Stimulated activated CD4-positive, alpha-beta T cell treated with anti-CD3 and anti-CD28 coated beads, Interleukin-15, amount 100 ng/mL, for 48 hours (primary cell): ENCODE measurements at places on chromosomes 3 and 15.
A peak's percentile ranks its signal among the peaks of the same experiment; 100 is the strongest.

GRCh38 chr3:4986175-4986781 lies 7.0 kb downstream of the BHLHE40 start:
- no peak for DNase-seq

GRCh38 chr3:197333901-197334639 lies 35.7 kb upstream of the DLG1 start:
- no peak for DNase-seq

DNA sequence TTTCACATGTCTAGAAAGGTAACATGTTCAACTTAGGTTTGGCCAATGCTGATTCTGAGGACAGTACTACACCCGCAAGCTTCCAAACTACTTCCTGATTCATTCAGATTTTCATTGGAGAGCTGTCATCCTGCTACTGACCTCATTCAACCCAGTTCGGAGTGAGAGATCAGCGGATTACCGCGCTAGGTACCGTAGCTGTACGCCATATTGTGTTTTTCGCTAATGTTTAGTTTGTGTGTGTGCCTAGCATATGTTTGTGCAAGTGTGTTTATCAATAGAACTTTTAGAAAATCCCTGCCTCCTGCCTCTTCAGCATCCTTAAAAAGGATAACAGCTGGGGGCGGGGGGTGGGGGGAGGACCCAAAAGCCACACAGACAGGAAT lies 1.1 kb downstream of the ZBTB20 start:
- peak; percentile 17 for DNase-seq

DNA sequence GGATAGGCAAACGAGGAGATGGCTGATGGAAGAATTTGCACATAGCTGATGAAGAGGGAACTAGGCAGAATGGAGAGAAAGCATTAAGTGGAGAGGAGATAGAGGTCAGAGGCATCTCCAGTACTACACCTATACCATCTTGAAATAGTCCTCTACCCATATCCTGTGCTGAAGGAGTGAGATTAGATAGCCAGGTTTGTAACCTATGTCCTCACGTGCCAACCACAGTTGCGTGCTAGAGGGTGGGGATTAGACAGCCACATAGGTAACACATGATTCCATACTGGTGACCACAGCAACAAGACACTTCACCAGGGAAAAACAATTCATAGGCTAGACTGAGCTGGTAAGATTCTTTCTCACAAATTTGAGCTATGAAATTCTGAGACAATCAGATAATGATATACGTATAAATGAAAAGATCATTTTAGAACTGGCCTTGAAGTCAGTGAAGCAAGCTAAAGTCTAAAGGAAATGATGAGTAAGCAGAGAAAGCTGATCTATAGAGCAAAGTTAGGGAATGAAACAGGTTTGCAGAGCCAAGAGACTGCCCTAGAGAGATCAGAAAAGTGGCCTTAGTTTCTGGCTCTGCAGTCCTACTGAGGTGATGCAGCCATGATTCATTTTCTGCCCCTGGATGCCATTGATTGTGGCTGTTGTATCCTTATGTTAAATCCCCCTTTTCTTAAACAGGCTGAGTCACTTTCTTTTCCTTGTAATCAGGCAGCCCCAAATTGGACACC lies 17.7 kb downstream of the MYNN start:
- DNase-seq: no peak

GRCh38 chr3:141426404-141427034 lies 58.2 kb downstream of the ZBTB38 start:
- no peak for DNase-seq

- DNase-seq: no peak
These were observed 28.6 kb downstream of the DAPK2 start for GRCh38 chr15:64017591-64018163.

GRCh38 chr15:93180128-93180527 lies 91.1 kb upstream of the RGMA start:
- no peak for DNase-seq

GRCh38 chr3:126432361-126433104 lies 37.8 kb downstream of the CFAP100 start:
- DNase-seq: no peak

DNA sequence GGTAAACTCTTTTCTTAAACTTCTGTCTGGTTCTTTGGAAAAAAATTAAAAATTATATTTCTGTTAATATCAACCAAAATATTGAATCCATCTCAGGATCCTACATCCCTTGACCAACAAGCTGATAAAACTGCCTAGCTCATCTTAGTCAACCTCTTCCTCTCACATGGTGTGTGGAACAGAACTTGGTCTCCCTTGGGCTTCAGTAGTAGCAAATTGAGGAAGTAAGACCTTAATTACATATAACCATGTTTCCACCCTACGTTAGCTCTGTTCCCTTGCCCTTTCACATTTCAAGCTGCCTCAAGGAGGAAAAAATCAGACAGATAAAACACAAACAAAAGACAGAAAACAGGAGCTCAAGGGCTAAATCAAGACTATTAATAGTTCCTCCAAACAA lies 116.4 kb downstream of the GREM1 start:
- no peak for DNase-seq

DNA sequence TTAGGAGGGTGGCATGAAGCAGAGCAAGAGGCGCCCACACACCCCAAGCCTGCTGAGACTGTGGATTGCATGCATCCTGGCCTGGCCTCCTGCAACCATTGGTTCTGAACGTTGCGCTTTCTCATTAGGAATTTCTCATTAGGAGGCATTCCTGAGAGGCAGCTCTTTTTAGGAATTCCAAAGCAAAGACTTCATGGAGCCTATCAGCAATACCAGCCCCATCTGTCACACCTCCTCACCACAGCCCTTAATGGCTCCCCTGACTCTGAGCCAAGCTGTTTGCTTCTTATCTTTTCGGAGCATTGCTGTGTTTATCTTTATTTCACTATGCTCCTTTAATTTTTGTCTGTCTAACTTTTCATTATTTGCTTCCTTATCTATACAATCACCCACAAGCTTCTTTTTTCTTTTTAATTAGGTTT lies 226.9 kb downstream of the CACNA2D3 start:
- no peak for DNase-seq

- DNase-seq: no peak
These were observed 20.3 kb upstream of the CYP11A1 start for GRCh38 chr15:74387621-74388362.

DNA sequence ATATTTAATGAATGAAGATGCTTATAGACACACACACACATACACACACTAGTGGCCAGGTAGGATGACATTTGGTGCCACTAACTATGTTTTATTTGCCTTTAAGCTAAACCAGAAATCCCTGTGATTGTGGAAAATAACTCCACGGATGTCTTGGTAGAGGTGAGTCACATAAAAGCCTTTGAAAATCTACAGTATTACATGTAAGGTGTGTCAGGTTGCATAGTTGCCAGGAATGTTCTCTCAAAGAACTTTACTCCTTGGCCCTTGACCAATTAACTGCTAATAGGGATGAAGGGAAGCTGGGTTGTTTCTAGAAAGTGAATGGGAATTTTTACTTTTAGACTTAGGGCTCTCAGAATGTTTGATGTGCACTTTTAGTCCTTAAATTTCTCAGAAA lies 9.9 kb downstream of the ZBED2 start:
- DNase-seq: no peak

- no peak for DNase-seq
These were observed 15.9 kb upstream of the NTRK3 start for GRCh38 chr15:88272421-88272820.

DNA sequence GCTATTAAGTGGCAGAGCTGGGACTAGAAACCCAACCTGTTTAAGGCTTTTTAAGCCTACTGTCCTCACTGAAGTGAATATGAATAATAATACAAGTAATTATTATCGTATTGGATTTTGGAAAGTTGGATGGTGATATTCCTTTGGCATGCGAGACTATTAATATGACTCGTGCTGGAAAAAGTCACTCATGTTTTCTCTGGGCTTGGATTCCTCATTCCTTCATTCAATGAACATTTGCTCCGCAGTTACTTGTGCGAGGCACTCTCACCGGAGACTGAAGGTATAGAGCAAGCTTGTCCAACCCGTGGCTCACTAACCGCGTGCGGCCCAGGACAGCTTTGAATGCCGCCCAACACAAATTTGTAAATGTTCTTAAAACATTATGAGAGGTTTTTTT lies 694 bp downstream of the PLAAT1 start:
- no peak for DNase-seq

DNA sequence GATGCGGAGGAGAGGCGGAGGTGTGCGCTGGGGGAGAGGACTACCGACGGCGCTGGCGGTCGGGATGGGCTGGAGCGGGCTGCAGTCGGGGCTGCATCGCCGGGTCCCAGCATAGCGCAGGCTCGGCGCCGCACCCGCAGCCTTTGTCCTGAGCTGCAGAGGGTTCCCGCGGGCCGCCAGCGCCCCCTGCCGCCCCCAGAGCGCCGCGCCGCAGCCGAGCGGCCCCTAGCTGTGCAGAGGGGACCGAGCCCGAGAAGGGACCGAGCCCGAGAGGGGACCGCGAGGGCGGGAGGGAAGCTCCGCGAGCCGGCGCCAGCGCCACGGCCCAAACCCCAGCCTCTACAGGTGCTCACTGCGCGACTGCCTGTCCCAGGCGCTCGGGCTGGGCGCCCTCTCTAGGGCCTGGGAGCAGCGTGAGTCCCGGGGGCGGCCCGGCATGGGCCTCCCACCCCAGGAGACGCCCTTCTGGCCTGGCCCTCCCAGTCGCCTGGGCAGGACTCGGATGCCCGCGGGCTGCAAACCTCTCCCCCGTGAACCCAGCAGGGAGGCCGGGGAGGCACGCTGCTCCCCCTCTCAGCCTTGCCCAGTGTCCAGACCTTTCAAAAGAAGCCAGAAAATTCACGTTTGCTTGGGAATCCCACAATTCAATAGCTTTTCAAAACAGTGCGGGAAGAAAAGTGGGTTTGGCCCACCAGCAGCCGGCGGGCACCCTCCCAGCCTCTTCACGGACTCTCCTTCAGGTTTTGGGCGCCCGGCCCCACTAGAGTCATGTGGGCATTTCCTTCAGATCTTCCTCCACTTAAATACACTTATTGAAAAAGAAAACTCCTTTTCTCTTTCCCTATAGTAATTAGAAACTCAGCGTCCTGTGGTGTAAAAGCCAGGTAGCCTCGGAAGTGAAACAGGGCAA lies 134.7 kb downstream of the TPRA1 start:
- peak; percentile 33 for DNase-seq

GRCh38 chr3:38112378-38112761 lies 24.6 kb downstream of the ACAA1 start:
- no peak for DNase-seq

DNA sequence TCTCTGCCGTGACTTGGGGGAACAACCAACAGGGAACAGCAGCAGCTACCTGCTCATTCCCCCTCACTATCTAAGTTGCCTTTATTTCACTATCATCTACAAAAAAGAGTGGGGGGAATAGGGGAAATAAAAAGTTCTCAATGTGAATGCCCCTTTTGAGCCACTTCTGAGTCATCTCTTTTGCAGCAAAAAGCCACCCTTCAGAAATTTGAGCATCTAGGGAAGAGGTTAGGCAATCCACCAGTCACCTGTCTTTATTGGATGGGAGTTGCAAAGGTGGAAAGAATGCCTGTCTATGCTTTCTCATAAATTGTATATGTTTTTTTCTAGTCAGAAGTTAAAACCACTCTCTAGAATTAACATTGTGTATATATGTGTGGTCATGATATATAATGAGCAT lies 41.1 kb downstream of the GPD1L start:
- no peak for DNase-seq

- no peak for DNase-seq
These were observed 32.2 kb upstream of the GREM1 start for GRCh38 chr15:32685576-32685975.

- no peak for DNase-seq
These were observed 30.6 kb upstream of the SLC2A2 start for GRCh38 chr3:171057072-171057471.

GRCh38 chr3:183349421-183350157 lies 78.8 kb downstream of the MCF2L2 start:
- no peak for DNase-seq

- DNase-seq: no peak
These were observed 252.2 kb upstream of the IGF1R start for GRCh38 chr15:98395974-98396610.

DNA sequence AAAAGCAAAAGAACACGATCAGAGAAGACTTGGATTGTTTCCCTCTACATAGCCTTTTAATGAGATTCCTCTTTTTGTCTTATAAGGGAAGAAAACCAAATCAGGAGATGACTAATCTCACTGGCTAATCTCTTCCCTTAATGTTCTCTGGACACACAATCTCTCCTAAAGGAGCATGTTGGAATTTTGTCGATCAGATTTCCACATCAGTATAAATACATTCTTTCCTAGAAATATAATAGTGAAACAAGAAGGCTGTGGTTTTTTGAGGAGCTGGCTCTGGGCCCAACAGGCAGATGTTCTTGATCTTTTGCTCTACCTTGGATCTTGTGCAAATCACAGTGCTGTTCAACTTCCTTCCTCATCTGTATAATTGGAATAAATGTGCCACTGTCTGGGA lies 94.0 kb downstream of the GTPBP8 start:
- no peak for DNase-seq

- peak; percentile 44 for DNase-seq
These were observed 76.7 kb downstream of the BOC start for GRCh38 chr3:113287803-113288648.

GRCh38 chr3:112629425-112629824 lies 11.5 kb downstream of the CCDC80 start:
- no peak for DNase-seq

- peak; percentile 6 for DNase-seq
These were observed 495 bp downstream of the CDC25A start for GRCh38 chr3:48187579-48188265.

GRCh38 chr3:3707858-3708768 lies 91.1 kb upstream of the LRRN1 start:
- no peak for DNase-seq

- no peak for DNase-seq
These were observed at the start of gene RTP4 for GRCh38 chr3:187368251-187369088. TSS of gene RTP4 (plus strand) at chr3:187368385. CDS start at chr3:187368442, 57 bp downstream.

DNA sequence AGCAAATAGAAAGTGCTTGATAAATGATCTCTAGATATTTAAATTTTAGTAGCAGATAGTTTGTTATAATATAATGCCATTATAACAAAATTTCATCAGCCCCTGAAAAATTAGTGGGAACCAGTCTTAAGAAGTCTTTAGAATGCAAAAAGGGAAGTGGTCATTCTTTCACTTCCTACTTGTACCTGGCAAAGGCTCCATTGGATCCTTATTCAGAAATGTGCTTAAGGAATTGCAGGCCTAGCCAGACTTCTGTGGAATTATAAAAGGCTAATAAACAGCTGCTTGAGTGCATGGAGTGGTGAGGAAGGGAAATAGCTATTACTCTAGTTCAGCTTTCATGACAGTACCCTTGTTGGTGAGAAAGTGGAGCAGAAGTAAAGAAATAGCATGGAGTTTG lies 24.2 kb downstream of the PPM1L start:
- DNase-seq: no peak

- no peak for DNase-seq
These were observed 10.0 kb downstream of the PLXND1 start for GRCh38 chr3:129596194-129597086.

GRCh38 chr3:77102951-77103769 lies 63.3 kb downstream of the ROBO2 start:
- no peak for DNase-seq

GRCh38 chr3:133303430-133303829 lies 96.4 kb upstream of the BFSP2 start:
- DNase-seq: no peak

DNA sequence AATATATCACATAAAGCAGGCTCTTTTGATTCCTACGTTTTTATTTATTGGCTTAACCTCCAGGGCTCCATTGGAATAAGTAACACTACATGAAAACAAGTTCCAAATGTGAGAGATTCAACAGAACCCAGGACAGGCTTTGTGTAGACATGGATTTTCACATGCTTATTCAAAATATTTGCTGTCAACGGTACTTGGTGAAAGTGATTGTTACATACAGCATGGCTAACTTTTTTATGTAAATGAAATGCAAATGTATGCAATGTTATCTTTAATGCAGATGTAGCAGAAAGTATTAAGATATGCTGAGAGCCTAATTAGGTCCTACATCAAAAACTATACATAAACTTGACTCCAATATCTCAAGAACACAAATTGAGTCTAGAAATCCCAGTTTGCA lies 212.0 kb downstream of the RORA start:
- no peak for DNase-seq
